Forelimb muscle (tissue), 1 donor: ENCODE measurements at places on chromosomes 5 and 9.

DNA sequence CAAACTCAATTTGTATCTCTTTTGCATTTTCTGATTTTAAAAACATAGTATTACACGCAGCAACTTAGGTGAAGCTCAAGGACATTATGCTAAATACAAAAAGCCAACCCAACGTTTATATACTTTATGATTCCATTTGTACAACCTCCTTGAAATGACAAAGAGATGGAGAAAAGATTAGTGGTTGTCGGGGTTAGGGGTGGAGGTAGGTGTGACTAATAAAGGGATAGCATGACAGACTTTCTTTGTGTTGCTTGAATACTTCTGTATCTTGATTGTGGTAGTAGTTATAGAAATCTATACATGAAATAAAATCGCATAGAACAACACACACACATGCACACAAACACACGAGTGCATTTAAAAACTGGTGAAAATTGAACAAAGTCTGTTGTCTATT, 42.5 kb upstream of the EFNA5 start:
- no peak for DNase-seq

DNA sequence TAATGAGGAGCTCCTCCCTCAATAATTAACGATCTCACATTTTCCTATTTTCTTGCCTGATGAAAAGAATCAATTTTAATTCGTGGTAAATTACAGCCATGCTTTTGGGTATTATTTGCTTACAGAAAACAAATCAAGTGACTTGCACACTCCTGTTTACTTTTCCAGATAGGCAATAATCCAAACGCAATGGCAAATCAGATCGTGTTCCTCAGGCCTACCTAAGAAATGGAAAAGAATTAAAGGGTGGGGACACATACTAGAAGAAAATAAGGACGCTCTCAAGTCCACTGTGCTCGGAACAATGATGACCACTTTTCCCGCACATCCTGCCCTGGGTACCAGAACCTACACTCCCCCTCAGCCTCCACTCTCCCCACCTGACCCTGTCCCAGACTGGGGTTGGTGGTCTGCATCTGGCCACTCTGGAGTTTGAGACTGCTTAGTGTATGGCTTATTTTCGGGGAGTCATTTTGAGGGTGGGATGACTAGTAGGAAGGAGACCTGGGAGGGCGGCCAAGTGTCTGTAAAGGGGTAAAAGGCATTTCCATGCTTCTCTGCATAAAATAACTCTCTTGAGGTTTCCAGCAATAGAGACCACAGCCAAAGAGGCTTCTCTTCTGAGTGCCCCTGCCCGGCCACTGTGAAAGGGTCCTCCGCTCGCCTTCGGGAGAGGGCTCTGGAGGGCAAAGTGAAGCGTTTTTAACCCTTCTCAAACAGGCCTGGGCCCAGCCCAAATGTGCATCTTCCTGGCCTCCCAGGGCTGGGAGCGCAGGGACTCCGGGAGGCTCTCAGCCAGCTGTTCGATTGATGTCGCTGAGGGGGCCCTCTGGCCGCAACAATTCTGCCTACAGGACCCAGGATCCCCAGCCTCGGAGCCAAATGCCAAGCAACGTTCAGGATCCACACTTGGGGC, 4.5 kb upstream of the OTP start:
- DNase-seq = no peak

GRCh38 chr5:150293091-150293941, 3.7 kb upstream of the CAMK2A start:
- no peak for DNase-seq

GRCh38 chr9:24614070-24614469, 68.4 kb upstream of the IZUMO3 start:
- DNase-seq = no peak

DNA sequence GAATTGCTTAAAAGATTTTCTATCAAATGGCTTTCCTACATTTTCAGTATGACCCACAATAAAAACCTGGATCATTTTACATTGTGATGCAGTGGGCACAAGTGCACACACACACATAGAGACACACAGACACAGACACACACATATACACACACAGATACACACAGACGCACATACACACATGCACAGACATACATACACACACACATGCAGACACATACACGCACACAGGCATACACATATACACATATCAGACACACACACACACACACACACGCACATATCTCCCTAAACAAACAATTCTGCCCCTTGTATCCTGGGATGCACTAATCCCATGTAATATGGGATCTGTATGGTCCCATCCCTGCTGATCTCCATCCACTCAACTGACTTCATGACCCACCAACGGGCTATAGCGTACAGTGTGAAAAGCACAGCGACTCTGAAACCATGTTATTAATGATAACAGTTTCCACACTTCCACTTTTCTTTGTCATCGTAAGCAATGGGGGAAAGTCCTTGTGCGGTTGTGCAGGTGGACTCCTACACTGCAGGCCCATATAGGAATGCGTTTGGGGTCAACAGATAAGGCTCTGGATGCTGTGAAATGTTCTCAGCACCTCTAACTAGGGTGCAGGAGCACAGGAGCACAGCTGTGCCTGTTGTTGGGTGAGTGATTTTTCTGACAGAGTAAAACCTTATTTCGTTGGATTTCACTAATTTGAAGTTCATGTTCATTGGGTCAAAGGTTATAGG, 52.7 kb downstream of the DAP start:
- no peak for DNase-seq

DNA sequence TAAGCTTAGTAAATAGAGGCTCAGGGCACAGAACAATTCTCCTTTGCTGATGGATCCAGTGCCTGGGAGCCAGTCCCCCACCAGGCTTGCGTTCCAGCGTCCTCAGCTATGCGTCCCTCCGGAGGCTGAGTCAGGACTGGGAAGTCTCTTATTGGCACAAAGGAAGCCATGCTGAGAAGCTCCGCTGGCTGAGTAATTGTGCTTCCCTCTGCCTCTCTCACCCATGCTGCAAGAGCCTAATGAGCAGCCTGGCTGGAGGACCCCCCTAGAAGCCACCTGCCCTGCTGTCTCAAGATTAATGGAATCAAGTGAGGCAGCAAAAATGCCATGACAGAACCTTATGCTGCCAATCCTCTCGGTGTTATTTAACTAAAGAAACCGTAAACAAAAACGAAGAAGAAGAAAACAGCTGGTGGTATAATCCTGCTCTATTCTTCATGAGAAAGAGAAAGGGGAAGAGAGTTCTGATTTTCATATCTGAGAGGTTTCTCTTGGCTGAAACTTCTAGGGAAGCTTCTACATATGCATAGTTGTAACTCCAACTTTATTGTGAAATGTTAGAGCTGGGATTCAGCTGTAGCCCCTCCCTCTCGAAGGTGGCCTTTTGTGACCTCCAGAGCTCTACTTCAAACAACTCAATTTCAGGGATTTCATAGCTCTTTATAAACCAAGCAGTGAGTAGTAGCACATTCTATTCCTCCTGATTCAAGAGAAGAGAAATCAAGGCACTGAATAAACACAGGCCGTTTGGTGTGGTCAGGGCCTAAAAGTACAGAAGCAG, 185.4 kb upstream of the SEMA6A start:
- no peak for DNase-seq

- DNase-seq = no peak
These were observed 26.6 kb upstream of the CRB2 start for GRCh38 chr9:123329329-123329955.

- DNase-seq = no peak
These were observed 65.9 kb downstream of the DAP start for GRCh38 chr5:10695055-10695649.

- no peak for DNase-seq
These were observed 408.1 kb upstream of the ZNF608 start for GRCh38 chr5:125154301-125155110.

- DNase-seq = no peak
These were observed 391.2 kb upstream of the SGCD start for GRCh38 chr5:155935723-155936122.

- no peak for DNase-seq
These were observed 371.9 kb downstream of the EBF1 start for GRCh38 chr5:158727771-158728311.

- DNase-seq = no peak
These were observed 55.3 kb downstream of the TRPC7 start for GRCh38 chr5:136309932-136310598.

GRCh38 chr9:123825342-123826060, 104.4 kb downstream of the DENND1A start:
- peak; percentile 38 for DNase-seq

DNA sequence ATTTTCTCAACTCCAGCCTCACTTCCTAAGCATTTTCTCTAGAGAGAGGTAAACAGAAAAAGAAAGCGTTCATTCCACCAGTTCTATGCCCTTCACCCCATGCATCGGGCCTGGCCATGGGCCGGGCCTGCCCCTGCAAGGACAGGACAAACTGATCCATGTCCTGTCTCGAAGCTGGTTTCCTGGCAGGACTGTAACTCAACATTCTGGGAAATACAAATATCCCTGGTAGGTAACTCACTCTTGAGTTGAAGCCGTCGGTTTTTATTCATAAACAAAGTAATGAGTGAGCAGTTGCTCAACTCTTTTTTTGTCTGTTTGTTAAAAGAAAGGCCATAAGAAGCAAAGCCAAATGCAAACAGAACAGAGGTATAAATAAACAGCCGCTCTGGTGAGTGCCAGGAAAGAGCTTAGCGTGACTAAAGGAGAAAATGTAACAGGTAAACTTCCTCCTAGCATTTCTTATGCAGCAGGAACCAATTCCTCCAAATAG, 64.4 kb upstream of the DNAH5 start:
- no peak for DNase-seq

DNA sequence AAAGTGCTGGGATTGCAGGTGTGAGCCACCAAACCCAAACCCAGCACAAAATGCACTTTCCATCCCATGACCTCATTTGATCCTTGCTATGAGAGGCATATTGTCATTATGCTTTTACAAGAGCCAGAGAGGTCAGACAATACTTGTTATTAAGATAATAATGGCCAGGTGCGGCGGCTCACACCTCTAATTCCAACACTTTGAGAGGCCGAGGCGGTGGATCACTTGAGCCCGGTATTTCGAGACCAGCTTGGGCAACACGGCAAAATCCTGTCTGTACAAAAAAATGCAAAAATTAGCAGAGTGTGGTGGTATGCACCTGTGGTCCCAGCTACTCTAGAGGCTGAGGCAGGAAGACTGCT, 55.9 kb upstream of the IL17B start:
- no peak for DNase-seq

DNA sequence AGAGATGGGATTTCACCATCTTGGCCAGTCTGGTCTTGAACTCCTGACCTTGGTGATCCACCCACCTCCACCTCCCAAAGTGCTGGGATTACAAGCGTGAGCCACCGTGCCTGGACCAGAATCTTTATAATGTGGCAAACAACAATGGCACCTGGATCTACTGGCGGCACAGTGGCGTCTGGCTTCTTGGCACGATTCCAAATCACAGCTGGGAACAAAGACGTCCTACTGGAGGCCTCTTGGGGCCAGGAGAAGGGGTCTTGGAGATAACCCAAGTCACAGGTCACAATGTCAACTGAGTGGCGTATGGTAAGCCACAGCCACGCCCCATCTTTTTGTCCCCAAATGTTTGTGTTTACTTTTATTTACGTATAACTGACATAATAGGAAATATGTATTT, 77.8 kb upstream of the RAPGEF1 start:
- DNase-seq = no peak

GRCh38 chr5:58731641-58732040, 148.8 kb downstream of the RAB3C start:
- DNase-seq = no peak

- DNase-seq = no peak
These were observed 84.2 kb downstream of the FNBP1 start for GRCh38 chr9:129958796-129959195.

DNA sequence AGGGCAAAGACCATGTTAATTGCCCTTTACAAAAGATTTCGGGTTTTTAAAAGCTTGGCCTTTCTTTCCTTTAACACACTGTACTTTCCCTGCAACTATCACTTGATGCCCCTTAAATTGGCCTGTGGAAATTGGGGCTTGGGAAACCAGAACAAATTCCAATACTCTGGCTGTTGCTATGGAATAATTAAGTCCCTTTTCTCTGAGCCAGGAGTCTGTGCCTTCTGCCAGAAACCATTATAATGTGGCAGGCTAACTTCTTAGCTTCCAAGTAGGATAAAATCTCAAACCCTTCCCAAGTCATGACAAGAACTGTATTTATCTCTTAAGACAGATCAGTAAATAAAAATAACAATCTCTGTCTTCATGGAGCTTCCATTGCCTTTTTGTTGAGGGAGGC, 1.1 kb upstream of the SPINK1 start:
- no peak for DNase-seq

DNA sequence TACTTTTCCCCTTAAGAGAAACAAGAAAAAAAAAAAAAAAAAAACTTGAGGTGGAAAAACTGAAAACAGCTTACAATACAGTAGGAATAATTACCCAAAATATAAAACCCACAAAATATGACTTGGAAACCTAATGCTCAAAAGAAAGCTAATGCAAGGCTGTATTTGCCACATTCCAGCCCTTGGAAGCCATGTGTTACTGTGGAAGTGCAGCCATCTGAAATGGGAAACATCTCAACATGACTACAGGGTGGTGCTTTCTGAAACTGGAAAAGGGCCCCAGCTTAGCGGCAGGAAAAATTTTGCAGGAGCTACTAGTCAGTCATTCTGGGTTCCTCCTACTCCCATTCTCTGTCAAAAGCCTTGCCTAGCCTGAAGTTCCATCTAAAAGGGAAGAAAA, 20.4 kb downstream of the CDK5RAP2 start:
- DNase-seq = no peak

GRCh38 chr5:34415559-34416198, 240.4 kb upstream of the RAI14 start:
- no peak for DNase-seq

DNA sequence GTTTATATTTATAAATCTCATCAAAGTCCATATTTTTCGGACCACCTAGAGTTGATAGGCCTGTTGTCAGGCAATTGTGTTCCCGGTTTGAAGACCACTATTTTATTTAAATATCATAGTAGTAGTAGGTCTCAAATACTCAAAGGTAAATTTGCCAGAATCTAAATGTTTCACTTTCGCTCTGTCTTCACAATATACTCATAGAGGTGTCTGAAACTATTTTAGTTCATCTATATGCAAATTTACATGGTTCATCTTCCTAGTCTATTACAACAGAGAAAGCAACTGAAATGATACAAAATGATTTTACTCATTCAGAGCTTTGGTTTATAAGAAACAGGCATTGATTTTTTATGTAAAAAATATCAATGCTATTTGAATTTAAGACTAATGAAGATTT, 1897.5 kb downstream of the EFNA5 start:
- no peak for DNase-seq

DNA sequence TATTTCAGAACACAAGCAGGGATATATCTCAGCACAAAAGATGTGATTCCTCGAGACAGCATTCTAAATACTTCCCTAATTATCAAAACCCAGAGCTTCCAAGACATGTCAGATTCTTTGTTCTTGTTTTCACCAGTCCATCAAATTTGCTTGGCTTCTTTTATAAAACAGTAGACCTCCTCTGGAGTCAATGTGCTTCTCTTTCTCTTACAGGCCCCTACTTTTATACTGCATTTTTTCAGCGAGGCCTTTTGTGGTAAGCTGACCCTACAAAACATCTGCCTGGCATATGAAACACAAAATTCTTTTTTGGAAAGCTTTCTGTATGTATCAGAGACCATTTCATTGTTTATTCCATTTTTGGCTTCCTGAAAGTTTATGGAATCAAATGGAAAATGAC, 81.8 kb downstream of the ARSB start:
- no peak for DNase-seq
